ENCODE measurements at places on chromosomes 7 and 10. TPM values are rescaled to one million over a fixed set of nuclear protein-coding genes. Genes with fewer than 3 reads are reported as not detected.

- DNase-seq: peak; percentile 19
Measured at GRCh38 chr10:3222068-3222467, 49.5 kb upstream of the PITRM1 start.

PHKG1 gene
- 1.2 TPM for total RNA-seq

- DNase-seq: no peak
Measured at GRCh38 chr7:71243736-71244410, 111.9 kb downstream of the GALNT17 start.

DNA sequence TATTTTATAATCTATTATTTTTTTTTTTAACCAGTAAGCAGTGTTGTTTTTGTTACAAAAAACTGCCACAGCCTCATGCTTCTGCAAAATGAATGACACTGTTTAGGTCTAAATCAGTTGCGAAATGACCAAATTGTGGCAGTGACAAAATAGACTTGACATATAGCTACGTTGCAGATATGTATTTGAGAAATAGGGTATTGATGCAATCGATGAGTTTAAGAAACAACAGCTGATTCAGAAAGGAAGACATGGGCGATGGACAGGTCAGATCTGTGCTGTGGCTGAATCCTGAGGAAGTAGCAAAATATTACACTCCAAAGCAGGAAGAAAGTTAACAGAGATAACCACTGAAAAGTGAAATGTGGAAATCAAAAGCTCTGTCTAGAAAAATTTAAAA is 89.0 kb upstream of the STEAP4 start:
- DNase-seq: no peak

DNA sequence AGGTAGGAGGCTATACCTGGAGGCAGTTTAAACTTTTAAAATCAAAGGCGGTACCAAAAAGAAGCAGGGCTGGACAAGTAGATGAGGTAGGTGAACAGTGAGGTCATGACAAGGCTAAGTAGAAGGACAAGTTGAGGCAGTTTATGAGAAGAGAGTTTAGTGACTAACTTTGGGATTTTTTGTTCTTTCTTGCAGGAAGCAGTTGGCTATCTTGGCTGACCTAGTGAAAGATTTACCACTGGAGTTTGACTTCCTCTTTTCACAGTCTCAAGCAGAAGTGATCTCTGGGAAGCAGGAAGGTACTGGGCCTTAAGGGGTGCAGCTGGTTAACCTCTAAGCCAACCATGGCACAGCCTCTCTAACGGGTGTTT is 26.3 kb downstream of the ENTPD7 start:
- no peak for DNase-seq

HTR5A gene
- total RNA-seq: not detected

DNA sequence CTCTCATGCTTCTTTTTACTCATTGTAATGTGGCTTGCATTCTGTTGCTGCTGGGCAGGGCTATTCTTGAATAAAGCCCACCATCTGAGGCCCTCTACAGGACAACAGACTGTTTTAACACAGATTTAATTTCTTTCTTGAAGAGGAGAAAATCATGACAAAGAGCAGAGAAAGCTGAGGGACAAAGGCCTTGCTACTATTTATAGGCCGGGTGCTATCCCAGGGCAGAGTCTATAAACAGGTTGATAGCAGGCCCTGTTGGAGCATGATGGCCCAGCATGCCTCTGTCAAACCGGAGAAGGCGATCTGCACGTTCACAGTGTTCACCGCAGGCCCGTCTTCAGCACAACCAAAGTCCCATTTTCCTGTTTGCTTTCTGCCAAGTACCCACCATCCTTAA is 3.0 kb downstream of the VIPR2 start:
- DNase-seq: no peak

MYO1G gene
- total RNA-seq: 369 TPM

GRCh38 chr7:32153006-32153405 is 82.8 kb upstream of the PDE1C start:
- DNase-seq: no peak

- DNase-seq: no peak
Measured at GRCh38 chr10:29473406-29474100, 161.2 kb downstream of the SVIL start.

- DNase-seq: peak; percentile 20
Measured at GRCh38 chr7:97845622-97846203, 26.5 kb downstream of the ASNS start.

MYPN gene
- total RNA-seq: not detected

GRCh38 chr7:108203537-108203936 is 73.4 kb upstream of the LAMB4 start:
- DNase-seq: no peak

OR13A1 gene
- not detected for total RNA-seq

GRCh38 chr10:29734962-29735627 is 100.3 kb upstream of the SVIL start:
- peak; percentile 72 for DNase-seq

GRCh38 chr7:44062903-44063295 is 2.5 kb downstream of the PGAM2 start:
- peak; percentile 6 for DNase-seq

CCNJ gene
- total RNA-seq: 4.4 TPM

DNA sequence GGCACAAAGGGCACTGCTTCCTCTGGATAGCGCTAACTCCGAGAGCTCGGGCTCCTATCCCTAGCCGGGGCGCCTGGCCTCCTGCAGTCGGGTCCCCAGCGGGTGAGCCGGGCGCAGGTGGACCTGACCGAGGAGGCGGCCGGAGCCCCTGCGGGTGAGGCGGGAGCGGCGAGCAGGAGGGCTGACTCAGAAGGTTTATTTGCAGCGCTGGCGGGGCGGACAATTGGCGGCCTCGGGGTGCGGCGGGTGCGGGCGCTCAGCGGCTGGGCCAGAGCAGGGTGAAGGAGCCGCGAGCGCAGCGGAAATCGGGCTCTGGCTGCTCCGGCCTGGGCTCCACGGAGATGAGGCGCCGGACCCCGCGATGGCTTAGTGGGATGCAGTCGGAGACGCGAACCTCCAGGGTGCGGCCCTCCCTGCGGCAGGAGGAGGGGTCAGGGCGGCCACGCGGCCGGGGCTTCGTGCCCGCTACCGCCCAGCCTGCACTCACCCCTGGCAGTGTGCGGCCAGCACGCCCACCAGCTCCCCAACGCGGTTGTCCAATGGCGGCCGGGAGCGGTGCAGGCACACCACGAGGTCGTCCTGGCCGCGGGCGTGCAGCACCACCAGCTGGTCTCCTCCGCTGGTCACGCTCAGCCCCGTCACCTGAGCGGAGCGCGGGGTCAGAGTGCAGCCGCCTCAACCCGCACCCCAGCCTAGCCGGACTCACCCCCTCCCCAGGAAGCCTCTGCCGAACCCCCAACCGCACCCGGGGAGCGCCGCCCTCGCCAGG is 16.1 kb downstream of the MYO1G start:
- DNase-seq: peak; percentile 35

- no peak for DNase-seq
Measured at GRCh38 chr7:74092321-74092963, 8.8 kb downstream of the LIMK1 start.

BAMBI gene
- total RNA-seq: 0.16 TPM

- DNase-seq: no peak
Measured at GRCh38 chr7:135481598-135481979, 28.3 kb downstream of the CNOT4 start.

GRCh38 chr10:124516181-124516580 is 54.6 kb downstream of the LHPP start:
- no peak for DNase-seq

GRCh38 chr10:115049960-115050359 is 43.2 kb upstream of the ATRNL1 start:
- DNase-seq: no peak

SH2B2 gene
- 2.7 TPM for total RNA-seq

- no peak for DNase-seq
Measured at GRCh38 chr7:50648570-50649169, 83.5 kb upstream of the DDC start.

- DNase-seq: no peak
Measured at GRCh38 chr7:158885624-158886023, 29.3 kb downstream of the DYNC2I1 start.

PTPN20 gene
- total RNA-seq: 2.0 TPM

DNA sequence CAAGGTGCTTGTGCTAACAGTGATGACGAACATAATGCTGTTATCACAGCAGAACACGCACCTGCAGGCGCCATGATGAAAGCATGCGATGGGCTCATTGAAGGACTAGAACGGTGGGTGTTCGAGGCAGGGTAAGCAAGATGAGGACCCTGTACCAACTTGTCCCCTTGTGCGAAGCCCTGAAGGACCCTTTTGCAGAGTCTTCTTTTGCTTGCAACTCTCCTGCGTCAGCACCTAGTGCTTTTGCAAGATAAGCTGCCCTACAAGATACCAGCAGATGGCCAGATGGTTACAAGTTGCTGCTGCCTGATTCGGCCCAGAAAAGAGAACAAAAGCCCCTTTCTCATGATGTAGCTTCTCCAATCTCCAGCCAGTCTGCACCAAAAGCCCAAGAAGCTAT is 4.2 kb upstream of the IL15RA start:
- no peak for DNase-seq

CUBN gene
- total RNA-seq: 0.25 TPM

DNA sequence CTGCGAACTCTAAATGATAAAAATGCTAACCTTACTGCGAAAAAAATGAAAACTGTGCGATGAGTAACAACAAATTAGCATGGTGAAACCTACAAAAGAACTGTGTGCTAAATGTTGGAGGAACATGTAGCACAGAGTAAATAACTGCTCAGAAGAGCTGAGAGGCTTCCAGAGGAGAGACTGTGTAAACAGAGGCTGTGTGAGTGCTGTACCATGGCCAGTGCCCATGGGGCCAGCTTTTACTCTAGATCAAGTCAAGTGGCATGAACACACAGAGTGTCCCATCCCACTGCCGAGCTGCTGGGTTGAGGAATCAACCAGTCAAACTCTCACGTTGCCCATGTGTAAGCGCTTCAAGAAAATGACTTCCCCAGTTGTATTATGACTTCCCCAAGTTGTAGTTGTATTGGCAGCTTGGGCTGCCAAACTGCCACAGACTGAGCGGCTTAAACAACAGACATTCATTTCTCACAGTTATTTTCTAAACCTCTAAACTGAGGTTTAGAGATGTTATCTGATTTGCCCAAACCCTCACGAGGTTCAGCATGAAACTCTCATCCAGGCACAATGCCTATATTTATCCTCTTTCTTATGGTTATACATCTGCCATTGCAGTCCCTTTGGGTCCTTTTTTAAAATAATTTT is 270.7 kb downstream of the ABCA13 start:
- no peak for DNase-seq

DNA sequence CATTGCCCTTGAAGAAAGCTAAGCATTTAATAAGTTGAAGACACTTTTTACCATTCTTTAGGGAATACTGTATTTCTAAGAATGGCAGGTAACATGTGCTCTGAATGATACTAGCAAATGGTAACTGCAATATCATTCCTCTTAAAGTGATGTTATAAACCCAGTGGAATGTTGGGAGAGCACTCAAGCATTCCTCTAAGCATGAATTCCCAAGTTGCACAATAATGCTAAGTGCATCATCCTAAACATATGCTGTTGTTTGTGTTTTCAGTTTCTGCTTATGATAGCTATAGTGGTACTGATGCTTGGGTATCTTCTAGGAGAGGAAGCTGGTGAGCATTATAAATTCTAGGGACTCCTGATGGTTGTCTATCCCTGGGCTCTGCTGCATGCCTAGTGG is 673.9 kb downstream of the PHTF2 start:
- no peak for DNase-seq

BRAF gene
- total RNA-seq: 47.2 TPM

PDLIM1 gene
- 0.53 TPM for total RNA-seq

All from activated CD4-positive, alpha-beta T cell treated with anti-CD3 and anti-CD28 coated beads for 36 hours (primary cell).